PC-3 (cell line): ENCODE measurements at places on chromosomes 4 and X. TPM values are rescaled to one million over a fixed set of nuclear protein-coding genes. Genes with fewer than 3 reads are reported as not detected.
A peak's percentile ranks its signal among the peaks of the same experiment; 100 is the strongest.

DNA sequence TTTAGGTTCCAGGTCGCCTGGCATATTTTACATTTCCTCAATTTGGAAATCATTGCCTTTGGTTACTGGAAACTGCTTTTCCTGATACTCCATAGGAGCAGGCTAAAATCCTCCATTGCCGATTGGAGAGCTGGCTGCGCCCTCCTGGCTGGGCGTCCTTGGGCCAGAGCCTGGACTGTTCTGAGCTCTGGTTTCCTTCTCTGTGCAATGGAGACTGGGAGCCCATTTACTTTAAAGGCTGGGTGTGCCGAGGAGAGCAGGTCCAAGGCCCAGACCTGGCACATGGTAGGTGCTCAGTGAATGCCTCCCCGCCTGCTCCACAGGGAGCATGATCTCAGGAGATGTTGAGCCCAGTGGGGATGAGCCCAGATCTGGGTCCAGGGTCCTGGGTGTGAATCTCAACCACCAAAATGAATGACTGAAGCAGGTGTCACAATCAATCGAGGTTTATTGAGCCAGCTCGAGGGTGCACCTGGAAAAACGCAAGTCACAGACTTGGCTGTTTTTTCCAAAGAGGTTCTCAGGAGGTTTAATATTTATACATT is 50.0 kb downstream of the EVC start:
- no peak for DNase-seq

Gene RS1
- total RNA-seq, result not detected in 2 replicates

DNA sequence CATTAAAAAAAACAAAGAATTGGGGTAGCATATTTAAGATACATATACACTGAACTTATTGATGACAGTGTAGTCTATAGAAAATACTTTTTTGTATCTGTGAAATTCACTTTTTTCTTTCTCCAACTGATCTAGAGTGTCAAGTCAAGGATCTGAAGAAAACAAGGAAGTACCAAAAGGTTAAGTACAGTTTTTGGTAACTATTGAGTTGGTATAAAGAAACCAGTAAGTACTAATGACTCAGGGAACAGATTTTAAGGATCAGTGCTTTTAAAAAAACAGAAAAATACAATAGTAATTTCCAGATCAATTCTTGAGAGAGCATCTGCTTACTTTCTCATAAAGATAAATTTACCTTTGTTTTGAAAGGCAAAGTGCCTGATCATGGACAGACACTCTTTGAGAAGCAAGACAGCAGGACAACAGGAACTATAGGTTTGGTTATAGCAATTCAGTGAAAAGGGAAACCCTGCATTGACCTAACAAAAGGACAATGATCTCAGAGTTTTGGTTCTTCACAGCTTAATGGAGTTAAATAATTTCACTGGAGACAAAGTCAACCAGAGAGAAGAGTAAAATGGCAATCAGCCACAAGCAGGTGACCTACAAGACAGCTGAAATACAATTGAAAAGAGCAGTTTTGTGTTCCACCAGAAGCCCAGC is 23.4 kb downstream of the TRMT10A start:
- peak; percentile 15 for DNase-seq

DNA sequence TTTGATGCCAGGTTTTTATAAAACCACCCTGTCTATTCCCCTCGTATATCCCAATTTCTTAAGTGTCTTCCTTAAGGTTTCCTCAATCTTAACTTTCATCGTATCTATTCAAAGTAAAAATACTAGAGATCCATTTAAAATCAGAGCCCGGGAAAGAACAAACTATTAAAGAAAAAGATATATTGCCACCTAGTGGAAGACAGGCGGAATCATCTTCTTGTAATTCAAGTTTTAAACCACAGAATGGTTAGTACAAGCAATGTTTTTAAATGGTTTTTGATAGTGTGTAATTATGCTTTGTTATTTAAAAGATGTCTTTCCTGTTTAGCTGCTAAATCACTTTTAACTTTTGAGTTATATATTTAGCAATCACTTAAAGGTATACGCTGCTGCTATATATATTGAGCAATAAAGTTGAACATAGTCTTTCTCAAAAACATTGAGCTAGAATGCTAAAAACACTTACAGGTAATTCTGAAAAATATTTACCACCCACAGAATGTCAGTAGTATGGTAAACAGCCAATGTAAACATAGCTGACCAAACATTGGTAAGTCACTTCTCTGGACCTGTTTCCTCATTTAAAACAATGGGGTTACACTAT is 18.2 kb downstream of the PRDM8 start:
- peak; percentile 50 for DNase-seq

Gene SYNPO2
- 0.04 and 0.06 TPM in 2 replicates for total RNA-seq

Gene GABRE
- total RNA-seq, result not detected in 2 replicates

GRCh38 chrX:23334848-23335599 is at the start of gene PTCHD1:
Gene PTCHD1, plus strand, starts transcription at chrX:23334849. Its CDS starts 27 bp downstream, at chrX:23334876.
- no peak for DNase-seq

Gene MAGEA3
- total RNA-seq, result 2.5 and 3.0 TPM in 2 replicates

- no peak for DNase-seq
These were observed 717.9 kb upstream of the AMOT start for GRCh38 chrX:113558576-113558975.

- no peak for DNase-seq
These were observed 318.6 kb downstream of the LDB2 start for GRCh38 chr4:16579866-16580265.

GRCh38 chr4:24764345-24764744 is 31.0 kb upstream of the SOD3 start:
- DNase-seq, result no peak

GRCh38 chrX:129522184-129523078 is 859 bp downstream of the SMARCA1 start:
- DNase-seq, result peak; percentile 63

GRCh38 chr4:100164808-100165760 is 25.2 kb downstream of the DDIT4L start:
- DNase-seq, result no peak

- no peak for DNase-seq
These were observed 14.3 kb downstream of the ZAR1 start for GRCh38 chr4:48504352-48504751.

Gene RNF175
- not detected in 2 replicates for total RNA-seq

Gene SHROOM4
- total RNA-seq, result not detected in 2 replicates

Gene CFAP47
- not detected in 2 replicates for total RNA-seq

Gene CHIC2
- 52.3 and 58.1 TPM in 2 replicates for total RNA-seq

- DNase-seq, result peak; percentile 66
These were observed 61.8 kb downstream of the MAGED1 start for GRCh38 chrX:51955200-51955599.
